Hematopoietic multipotent progenitor cell treated with erythropoietin and hydrocortisone succinate and interleukin-3 and kit ligand, for 15 days (in vitro differentiated cells): ENCODE measurements at places on chromosomes 2 and 18.

DNA sequence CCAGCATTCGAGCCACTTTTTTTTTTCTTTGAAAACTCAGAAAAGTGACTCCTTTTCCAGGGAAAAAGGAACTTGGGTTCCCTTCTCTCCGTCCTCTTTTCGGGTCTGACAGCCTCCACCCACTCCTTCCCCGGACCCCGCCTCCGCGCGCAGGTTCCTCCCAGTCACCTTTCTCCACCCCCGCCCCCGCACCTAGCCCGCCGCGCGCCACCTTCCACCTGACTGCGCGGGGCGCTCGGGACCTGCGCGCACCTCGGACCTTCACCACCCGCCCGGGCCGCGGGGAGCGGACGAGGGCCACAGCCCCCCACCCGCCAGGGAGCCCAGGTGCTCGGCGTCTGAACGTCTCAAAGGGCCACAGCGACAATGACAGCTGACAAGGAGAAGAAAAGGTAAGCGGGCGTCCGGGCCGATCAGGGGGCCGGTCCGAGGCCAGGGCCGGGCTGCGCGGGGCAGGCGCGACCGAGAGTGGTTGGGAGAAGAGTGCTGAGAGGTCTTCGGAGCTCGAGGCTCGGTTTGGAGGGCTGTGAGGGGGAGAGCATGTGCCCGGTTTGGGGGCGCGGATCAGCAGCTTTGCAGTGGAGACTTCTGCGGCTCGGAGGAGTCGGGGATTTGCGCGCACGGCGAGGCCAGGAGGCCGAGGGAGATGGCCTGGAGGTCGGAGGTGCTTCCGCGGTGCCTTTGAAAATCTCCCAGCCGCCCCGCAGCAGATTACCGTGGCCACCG is 502 bp downstream of the EPAS1 start:
- DNase-seq, result peak; percentile 15

- no peak for DNase-seq
Measured at GRCh38 chr2:206614811-206615210, 27.5 kb upstream of the FAM237A start.

GRCh38 chr2:39289609-39290008 is 45.8 kb upstream of the CDKL4 start:
- DNase-seq, result no peak

DNA sequence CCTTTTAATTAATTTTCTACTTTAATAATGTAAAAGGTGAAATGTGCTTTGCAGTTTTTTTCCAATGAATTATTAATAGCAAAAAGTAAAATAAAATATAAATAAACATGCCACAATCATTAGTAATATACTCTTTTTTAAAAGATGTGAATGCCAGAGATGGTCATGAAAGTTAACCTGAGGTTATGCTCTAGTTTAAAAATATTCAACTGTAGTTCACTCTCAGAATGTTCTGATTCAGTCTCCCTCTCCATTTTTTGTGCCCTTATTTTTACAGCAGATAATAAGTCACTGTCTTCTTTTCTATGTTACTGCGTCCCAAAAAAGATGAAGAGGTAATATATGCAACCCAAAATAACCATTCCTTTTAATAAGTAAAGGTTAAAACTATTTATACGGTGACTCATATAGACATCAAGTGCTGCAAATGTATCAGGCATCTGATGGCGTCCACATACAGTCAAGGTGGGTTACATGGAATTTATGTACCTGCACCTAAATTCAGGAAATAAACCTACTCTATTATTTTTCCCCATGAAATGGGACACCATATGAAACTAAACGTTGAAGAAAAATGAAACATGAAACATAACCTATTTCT is 153.6 kb upstream of the ZNF804A start:
- no peak for DNase-seq

GRCh38 chr2:6410313-6410712 is 455.4 kb downstream of the CMPK2 start:
- no peak for DNase-seq
